Stimulated activated CD4-positive, alpha-beta T cell treated with anti-CD3 and anti-CD28 coated beads, Interleukin-1b, Interleukin-23, amount 100 ng/mL, for 48 hours (primary cell): ENCODE measurements at places on chromosomes 5 and 9.

DNA sequence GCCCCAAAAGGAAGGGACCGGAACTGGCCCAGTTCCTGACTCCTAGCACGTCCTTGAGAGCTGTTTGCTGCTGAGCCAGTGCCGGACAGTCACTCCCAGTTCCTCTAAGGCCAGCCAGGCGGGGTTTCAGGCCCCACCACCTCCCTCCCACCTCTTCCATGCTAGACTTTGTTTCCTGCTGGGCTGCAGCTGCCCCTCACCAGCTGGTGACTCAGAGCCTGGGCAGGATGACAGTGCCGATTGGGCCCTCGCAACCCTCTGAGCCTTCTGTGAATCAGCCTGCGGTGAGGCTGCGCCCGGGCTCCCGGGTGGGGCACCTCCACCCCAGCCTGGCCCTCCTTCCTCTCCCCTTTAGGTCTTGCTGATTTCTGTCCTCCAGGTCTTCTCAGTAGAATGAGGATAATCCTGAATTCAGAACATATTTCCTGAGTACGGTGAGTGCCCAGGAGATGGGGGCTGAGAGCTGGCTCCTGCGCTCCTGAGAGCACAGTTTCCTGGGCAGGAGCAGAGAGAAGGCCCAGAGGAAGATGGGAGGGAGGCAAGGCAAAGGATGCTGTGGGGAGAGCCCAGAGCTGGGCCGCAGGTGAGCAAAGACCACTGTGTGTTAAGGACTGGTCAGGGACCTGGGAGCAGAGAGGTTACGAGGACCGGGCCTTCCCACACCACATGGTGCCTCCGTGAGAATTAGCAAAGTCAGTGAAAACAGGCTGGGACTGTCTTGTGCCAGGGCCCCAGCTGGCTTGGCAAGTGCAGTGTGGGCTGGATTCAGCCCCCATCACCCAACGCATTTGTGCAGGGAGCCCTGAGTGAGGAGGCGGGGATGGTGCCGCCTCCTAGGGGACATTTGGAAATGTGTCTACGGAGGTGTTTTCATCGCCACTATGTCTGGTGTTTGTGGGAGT, 32.9 kb upstream of the STXBP1 start:
- peak; percentile 82 for DNase-seq

DNA sequence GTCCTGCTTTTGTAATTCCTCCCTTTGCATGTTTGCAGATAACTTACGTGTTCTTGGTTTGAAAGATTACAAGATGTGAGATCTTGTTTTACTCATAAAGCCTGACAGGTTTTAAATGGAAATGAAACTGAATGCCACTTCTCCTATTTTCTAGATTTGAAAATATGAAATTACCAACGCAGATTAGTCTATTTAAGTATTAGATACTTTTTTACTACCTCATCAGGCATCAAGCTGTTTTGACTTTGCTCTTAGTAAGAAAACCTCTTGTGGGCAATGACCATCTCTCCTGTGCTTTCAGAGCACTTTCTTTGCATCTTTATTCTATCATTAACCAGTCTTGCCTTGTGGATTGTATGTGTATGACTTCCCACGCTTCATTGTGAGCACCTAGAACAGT, 3.5 kb downstream of the DMXL1 start:
- no peak for DNase-seq

DNA sequence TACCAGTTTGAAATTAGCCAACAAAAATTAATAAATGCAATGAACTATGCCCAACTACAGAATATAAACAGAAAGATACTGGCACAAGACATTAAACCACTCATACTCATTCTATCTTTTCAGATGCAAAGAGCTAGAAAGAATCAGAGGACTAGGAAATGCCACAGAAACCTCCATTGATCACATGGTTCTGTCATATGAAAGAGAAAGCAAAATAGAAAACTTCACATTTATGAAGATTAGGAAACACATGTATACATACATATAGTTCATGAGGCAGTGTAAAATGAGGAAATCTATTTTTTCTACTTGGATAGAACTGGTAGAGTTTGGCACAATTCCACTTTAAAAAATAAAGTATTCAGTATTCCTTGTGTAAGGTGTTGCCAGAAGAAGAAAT, 275.1 kb upstream of the PTGER4 start:
- no peak for DNase-seq

DNA sequence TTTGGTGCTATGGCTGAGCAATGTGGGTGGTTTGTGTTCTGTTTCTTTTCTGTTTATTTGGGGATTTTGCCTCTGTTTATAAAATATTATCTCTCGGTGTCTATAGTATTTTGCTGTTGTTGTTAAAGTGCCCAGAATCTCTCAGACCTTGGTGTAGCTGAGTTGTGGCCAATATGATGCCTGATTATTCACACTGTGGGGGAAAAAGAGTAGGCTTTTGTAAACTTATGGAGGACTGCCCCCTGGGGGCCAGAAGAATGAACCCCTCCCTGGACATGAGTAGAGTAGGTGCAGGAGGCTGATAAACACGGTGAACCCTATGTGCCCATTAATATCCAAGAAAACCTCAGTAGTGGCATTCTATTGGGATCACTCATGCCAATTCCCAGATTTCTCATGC, 49.0 kb upstream of the DPYSL3 start:
- DNase-seq: no peak

DNA sequence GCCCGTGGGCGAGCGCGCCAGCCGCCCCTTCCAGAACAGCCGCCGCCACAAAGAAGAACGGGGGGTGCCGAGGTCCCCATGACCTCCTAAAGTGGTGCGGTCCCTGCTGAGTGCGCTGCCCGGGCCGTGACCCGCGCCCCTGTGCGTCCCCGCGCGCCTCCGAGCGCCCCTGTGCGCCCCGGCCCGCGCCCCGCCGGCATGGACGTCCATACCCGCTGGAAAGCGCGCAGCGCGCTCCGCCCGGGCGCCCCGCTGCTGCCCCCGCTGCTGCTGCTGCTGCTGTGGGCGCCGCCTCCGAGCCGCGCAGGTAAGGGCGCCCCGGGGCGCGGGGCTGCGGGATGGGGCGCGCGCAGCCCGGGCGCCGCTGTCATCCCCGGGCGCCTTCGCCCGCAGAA, 384 bp downstream of the COL5A1 start:
- DNase-seq: no peak

DNA sequence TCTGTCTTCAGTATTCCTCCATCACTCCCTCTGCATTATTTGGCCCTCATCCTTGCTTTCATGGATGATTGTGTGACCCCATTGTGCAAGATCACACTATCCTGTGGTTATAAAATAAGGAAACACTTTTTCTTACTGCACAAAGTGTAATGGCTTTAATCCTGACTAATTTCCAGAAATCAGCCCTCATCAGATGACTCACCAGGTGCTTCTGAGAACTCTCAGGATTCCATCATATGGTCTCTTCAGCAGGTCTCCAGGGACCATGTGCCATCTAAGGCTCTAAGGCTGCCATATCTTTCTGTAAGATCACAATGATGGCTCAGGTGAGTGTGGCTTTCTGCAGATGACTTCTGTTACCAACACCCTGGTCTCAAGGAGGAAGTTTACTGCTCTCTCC, 27.3 kb upstream of the FER start:
- no peak for DNase-seq

- DNase-seq: no peak
Observed at GRCh38 chr5:10276691-10277090, 26.6 kb downstream of the CCT5 start.

DNA sequence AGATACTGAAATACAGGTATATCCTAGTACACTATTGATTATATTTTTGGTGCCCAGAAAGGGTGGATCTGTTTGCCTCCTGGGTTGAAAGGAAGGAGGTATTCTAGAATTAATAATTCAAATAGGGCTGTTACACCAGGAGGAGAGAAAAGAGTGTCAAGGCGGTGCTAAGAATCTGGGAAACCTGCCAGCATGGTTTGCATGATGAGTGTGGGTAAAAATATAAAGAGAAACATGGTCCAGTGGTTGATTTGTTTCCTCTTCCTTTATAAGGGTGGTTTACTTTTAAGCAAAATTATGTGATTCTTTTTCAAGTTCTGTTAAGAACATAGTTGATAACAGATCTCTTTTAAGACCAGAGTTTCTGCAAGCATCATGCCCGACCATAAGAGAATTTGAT, 69.4 kb upstream of the NFIB start:
- DNase-seq: no peak

- no peak for DNase-seq
Observed at GRCh38 chr9:75041041-75041440, 12.9 kb upstream of the CARNMT1 start.

DNA sequence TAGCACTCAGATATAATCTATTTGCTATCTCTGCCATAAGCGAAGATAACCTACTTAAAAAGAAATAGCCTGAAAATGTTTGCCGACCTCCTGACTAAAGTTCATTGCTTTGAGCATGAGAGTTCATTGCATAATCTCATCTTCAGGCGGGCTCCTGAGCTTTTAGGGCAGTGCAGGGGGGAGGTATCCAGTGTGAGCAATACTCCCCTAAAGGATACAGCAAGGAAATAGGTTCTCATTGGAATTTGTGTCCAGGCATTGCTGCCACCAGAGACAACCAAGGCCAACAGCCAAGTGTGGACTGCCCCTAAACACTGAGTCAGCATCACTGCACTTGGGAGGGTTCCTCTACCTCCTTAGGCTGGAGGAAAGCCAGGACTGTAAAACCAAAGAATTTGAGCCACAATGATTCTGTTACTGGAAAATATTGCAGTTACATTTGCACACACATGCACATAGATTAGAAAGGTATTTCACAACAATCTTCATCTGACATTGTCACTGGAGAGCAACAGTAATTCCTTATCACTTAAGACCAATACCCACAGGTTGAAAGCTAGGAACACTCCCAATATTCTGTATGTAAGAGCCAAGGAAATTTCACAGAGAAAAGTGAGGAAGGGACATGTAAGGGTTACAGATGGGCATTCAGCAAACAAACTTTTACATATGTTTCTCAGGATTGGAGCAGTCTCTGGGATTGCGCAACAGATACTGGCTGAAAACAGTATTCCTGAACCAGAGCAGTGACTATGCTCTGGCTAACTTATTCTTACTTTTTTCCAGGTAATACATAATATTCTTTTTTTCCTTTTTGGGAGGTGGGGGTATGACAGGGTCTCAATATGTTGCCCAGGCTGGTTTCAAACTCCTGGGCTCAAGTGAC, 98.6 kb upstream of the TLE1 start:
- no peak for DNase-seq

- no peak for DNase-seq
Observed at GRCh38 chr5:148094336-148094735, 30.6 kb downstream of the SPINK5 start.

DNA sequence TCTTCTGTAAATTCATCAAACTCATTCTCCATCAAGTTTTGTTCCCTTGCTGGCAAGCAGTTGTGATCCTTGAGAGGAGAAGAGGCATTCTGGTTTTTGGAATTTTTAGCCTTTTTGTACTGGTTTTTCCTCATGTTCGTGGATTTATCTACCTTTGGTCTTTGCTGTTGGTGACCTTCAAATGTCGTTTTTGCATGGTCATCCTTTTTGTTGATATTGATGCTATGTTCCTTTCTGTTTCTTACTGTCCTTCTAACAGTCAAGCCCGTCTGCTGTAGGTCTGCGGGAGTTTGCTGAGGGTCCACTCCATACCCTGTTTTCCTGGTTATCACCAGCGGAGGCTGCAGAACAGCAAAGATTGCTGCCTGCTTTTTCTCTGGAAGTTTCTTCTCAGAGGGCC, 140.9 kb downstream of the RPS23 start:
- DNase-seq: no peak

DNA sequence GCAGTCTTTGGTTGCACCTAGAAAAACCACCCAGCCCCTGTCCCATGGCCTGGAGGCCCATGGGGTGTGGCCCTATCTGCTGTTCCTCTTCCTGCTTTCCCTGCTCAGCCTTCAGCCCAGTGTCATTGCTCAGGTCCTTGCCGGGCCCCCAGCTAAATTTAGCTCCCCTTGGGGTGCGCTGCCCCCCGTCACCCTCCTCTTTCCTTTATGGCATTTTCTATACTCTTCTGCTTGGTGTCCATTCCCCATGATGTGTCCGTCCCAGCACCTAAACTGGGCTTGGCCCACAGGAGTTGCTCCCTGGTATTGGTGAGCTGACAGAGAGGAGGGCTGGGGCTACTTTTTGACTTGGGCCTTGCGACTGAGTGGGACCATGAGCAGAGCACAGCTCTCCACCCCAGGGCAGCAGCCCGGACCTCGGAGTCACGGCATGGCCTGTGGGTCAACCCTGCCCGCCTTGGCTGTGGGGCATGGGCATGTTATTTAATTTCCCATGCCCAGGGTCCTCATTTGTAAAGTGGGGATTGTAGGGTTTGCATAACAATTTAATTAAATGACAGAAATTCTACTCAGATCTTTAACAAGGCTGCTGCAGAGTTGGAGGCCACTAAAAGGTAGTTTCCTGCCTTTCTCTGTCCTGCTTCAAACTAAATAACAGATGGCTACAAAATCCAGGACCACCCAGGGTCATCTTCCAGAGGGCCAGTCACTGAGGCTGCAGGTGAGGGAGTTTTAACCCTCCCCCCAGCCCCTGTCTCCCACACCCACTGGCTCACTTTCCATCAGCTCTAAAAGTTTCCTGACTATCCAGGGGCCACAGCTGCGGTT, 98.2 kb downstream of the DAP start:
- no peak for DNase-seq

DNA sequence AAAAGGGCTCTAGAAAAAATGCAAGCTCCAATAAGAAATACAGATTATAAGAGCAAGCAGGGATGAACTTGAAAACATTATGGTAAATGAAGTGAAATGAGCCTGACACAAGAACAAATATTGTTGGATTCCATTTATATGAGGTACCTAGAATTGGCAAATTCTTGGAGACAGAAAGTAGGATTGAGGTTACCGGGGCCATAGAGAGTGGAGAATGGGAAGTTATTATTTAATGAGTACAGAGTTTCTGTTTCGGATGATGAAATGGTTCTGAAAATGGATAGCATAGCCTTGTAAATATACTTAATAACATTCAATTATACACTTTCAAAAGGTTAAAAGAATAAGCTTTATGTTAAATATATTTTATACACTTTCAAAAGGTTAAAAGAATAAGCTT, 75.6 kb upstream of the SLC12A2 start:
- no peak for DNase-seq

DNA sequence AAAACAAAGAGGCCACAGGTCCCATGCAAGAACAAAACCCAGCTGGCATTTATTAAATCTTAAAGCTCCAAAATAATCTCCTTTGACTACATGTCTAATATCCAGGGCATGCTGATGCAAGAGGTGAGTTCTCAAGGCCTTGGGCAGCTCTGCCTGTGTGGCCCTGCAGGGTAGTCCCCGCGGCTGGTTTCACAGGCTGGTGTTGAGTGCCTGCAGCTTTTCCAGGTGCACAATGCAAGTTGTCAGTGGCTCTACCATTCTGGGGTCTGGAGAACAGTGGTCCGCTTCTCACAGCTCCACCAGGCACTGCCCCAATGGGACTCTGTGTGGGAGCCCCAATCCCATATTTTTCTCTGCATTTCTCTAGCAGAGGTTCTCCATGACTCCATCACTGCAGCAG, 54.4 kb upstream of the HCN1 start:
- no peak for DNase-seq

GRCh38 chr5:51657340-51658240, 274.3 kb downstream of the ISL1 start:
- DNase-seq: no peak
